ENCODE measurements at places on chromosomes 7 and 10.
A peak's percentile ranks its signal among the peaks of the same experiment; 100 is the strongest.

DNA sequence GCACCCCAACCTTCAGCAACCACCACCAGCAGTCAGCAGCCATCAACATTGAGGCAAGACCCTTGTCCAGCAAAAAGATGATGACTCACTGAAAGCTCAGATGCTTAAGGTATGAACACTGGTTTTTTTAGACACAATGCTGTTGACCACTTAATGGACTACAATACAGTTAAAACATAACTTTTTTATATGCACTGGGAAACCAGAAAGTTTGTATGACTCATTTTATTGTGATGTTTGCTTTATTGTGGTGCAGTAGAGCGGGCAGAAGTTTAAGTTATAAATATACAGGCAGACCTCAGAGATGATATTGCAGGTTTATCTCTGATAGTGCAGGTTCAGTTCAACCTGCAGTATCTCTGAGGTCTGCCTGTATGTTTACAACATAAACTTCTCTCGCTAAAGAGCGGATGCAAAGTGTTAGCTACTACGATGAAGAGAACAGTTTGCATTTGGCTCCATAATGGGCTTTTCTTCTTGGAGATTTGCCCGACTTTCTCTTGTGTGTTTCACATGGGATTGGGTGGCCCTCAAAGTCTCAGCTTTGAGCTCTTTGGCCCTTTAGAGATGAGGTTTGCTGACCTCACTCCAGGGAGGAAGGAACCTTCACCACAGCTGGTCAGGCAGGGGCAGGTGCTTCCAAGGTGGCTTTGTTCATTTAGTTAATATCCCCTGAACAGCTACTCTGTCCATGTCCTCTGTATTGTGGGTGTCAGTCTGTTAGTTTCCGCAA is 84.4 kb upstream of the SHH start:
- DNase-seq = no peak

DNA sequence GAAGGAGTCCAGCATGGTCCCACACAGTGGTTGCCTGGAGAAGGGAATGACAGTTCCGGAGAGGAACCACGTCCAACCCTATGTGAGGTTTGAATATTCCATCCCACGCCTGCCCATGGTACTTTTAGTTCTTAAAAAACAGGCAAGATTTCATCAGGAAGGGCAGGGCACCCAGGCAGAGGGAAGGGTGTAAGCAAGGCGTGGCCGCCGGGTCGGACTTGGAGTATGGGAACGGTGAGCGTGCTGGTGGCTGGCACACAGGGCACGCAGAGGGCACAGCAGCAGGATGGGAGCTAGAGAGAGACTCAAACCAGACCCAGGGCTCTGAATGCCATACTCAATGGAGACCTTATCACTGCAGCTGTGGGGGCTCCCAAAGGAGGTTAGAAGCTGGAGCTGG is 34.3 kb downstream of the FAM53B start:
- no peak for DNase-seq

GRCh38 chr7:129605960-129606614 is 5.4 kb upstream of the NRF1 start:
- DNase-seq = no peak

- DNase-seq = no peak
Observed at GRCh38 chr10:110699859-110700468, 55.8 kb downstream of the RBM20 start.

DNA sequence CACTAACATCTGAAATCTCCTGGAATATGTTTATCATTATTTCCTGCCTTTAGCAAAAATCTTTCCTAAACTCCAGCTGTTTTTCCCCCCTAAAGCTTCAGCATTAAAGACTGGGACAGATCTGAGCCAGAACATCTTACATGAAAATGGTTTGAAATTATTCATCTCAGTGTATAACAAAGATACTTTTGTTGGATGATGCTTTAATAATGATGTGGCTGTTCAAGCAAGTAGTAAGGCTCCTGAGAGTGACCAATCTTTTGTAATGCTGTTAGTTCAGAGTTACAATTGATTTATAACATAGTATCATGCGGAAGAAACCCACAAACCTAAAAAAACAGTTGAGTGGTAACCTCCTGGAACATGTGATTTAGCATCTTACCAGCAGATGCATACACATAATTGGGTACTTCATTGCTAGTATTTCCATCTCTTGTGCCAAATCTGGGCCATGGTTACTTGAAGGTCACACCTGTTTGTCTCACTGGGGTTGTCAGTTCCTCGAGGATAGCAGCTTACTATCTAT is 1.5 kb downstream of the BZW2 start:
- no peak for DNase-seq

DNA sequence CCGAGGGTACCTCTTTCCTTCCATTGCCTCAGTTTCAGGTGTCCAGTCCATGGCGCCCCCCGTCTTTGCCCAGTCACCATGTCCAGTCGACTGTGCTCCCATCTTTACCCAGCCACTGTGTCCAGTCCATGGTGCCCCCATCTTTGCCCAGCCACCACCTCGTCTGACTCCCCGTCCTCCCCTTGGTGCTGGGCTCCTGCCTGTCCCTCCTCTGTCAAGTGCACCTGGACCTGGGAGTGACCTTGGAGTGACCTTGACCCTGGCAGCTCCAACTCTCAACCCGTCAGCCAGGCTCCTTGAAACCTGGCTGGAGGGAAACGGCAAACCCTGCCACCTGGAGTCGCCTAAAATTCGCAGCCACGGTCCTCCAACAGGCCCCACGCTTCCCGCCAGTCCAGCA is 180.2 kb downstream of the ADARB2 start:
- DNase-seq = no peak

DNA sequence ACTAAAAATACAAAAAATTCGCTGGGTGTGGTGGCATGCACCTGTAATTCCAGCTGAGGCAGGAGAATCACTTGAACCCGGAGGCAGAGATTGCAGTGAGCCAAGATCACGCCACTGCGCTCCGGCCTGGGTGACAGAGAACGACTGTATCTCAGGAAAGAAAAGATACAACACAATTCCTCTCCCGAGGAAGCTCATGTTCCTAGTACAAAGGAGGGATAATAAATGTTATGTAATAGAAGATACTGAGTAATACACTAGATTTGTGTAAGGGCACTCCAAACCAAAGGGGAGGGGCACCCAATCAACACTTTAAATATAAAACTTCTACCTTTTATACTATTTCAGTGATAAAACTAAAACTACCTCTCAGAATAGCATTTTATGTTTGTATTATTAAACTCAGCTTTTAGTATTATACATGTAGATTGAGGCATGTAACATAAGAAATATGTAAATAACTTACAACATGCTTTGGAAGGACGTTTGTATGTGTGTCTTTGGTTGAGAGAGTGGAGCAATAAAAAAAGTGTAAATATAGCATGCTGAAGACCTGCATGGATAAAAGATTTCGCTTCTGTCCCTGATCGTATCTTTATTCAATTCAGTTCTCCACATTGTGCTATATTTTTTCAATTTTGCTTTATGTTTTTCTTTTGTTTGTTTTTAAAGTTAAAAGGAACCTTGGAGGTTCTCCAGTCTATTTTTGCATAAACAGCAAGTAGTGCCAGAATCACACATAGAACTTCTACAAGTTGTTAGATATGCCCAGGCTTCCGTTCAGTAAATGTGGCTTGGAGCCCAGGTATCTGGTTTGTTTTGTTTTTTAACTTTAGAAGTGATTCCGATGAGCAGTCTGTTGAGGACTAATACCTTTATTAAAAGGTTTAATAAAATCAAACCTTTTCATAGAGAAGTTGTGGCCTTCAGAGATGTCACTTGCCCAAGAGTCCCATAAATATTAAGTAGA is 71.9 kb downstream of the WAC start:
- no peak for DNase-seq

DNA sequence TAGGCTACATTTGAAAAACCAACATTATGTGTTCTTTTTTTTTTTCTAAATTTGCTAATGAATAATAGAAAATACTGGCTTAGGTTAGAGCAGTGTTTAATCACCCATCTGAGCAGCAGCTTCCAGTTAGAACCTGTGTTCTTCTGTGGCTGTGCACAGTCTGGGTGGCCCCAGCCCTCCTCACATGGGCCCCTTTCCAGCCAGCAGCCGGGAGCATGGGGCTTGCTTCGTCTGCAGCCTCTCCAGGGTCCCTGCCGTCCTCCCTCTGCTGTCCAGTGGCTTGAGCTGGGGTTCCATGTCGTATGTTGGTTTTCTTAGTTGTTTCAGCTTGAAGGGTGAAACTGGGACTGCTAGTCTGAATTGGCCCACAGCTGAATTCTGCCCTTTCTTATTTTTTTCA is 37.3 kb downstream of the BNIP3 start:
- DNase-seq = no peak

DNA sequence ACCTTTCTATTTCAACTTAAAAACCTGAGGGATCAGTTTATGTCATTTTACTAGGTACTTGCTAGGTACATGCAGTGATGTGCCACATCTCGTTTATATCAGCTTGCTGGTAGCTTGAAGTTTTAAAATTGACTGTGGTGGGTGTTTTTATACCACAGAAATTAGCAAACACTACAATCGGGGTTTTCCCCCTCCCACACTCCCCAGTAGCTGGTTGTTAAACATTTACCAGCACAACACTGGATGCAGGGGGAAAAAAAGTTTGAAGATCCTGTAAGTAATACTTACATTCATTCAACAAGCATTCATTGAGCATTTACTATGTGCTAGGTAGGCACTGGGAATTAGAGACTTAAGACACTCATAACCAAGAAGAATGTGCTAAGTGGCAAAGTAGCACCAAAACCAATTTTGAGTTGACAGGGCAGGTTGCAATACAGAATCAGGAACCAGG is 32.6 kb downstream of the USP6NL start:
- DNase-seq = no peak

- DNase-seq = no peak
Observed at GRCh38 chr10:5361966-5362365, 2.8 kb upstream of the UCN3 start.

DNA sequence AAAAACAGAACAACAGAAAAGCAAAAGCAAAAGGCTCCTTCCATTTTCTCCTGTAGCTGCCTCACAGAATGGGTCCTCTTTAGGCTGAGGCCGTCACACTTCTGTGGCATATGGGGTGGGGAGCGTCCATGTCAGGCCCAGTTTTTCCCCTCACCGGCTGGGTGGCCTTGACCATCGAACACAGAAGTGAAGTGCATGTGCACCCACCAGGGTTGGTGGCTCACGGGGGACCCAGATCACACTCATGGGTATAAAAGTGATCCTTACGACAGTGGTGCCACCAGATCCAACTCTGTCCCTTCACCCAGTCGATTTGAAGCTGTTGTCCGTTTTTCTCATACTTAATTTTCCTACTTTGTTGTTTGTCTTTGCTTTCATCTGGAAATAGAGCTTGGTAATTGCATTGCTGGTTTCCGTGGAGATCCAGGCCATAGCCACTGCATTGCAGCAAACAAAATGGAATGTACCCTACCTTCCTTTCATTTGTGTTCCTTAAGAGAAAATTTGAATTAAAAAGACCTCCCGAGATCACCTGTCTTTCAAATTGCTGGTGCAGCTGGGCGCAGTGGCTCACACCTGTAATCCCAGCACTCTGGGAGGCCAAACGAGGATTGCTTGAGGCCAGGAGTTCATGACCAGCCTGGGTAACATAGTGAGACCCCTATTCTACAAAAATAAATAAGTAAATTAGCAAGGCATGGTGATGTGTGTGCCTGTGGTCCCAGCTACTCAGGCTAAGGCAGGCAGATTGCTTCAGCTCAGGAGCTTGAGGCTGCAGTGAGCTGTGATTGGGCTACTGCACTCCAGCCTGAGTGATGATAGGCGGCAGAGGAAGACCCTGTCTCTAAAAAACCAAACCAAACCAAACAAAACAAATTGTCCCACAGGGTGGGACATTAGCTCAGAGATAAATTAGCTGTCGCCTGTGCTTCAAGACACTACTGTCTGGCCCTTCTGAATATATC is 10.7 kb upstream of the GJD4 start:
- no peak for DNase-seq

DNA sequence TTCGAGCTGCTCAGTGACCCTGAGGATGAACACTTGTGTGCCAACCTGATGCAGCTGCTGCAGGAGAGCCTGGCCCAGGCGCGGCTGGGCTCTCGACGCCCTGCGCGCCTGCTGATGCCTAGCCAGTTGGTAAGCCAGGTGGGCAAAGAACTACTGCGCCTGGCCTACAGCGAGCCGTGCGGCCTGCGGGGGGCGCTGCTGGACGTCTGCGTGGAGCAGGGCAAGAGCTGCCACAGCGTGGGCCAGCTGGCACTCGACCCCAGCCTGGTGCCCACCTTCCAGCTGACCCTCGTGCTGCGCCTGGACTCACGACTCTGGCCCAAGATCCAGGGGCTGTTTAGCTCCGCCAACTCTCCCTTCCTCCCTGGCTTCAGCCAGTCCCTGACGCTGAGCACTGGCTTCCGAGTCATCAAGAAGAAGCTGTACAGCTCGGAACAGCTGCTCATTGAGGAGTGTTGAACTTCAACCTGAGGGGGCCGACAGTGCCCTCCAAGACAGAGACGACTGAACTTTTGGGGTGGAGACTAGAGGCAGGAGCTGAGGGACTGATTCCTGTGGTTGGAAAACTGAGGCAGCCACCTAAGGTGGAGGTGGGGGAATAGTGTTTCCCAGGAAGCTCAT is 1.1 kb downstream of the DDIT4 start:
- peak; percentile 82 for DNase-seq

DNA sequence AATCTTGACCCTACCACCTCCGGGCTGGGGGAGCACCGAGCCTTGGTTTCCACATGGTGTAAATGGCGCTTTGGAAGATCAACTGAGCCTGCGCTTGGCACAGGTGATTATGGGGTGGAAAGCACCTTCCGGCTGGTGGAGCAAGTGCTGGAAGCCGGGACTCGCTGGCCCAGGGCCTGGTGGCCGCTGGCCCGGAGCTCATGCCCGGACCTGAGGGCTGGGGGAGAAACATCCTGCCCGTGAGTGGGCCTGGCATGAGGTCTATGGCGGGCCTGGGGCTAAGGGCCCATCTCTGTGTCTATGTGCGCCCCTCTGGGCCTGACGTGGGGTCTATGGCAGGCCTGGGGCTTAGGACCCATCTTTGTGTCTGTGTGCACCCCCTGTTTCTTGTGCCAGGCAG is 14.2 kb upstream of the LFNG start:
- no peak for DNase-seq

DNA sequence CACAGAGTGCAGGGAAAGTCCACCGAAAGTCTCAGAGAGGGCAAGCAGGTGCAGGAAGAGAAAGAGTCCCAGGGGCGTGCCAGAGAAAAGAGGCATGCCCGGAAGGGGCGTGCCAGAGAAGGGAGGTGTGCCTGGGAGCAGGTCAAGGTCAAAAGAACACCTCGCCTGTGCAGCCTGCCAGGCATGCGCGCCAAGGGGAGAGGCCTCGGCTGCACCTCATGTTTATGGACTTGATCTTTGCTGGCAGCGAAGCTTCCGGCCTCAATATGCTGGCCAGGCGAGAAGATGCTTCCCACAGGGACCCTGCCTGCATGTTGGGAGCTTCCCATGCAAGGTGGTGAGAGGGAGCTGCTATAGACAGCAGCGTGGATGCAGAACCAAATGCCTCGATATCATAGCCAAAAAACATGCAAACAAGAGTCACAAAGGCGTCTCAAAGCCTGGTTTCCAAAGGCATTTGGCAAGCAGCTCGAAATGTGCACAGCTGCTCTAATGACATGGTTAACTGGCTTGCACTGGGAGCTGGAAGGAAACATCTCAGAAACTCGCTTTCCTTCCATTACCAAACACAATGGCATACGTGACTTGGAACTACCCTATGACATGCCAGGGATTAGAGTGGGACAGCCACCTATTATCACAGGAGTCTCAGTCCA is 192.5 kb upstream of the PPP2R2D start:
- DNase-seq = no peak

- DNase-seq = peak; percentile 37
Observed at GRCh38 chr7:131336956-131337355, 9.3 kb downstream of the MKLN1 start.

GRCh38 chr7:37784015-37784414 is 64.4 kb upstream of the NME8 start:
- no peak for DNase-seq

GRCh38 chr7:119270644-119271043 is 1002.3 kb upstream of the KCND2 start:
- DNase-seq = no peak
